Testis (tissue), 5 donors: ENCODE measurements at places on chromosomes 7 and 10. TPM values are rescaled to one million over a fixed set of nuclear protein-coding genes. Genes with fewer than 3 reads are reported as not detected.

- no peak for DNase-seq
These were observed 30.1 kb upstream of the FOXL3 start for GRCh38 chr7:259751-260405.

Gene MRLN
- polyA plus RNA-seq, result 1.4 TPM

DNA sequence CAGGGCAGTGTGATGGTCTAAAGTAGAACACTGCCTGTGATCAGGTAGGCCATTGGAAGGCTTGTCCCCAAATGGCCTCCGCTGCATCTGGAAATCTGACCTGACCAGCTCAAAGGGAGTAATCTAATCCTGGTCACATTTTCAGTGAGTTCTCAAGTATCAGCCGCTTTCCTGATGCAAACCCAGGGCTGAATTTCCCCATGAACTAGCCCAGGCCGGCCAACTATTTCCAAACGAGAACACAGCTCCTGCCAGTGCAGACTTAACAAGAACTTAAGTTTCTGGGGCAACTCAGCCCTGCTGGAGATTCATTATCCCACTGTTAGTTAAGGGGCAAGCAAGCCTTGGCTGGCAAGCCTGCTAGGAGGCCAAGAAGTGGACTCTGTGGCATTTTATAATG, 59.6 kb upstream of the FAM180A start:
- DNase-seq, result peak; percentile 26

DNA sequence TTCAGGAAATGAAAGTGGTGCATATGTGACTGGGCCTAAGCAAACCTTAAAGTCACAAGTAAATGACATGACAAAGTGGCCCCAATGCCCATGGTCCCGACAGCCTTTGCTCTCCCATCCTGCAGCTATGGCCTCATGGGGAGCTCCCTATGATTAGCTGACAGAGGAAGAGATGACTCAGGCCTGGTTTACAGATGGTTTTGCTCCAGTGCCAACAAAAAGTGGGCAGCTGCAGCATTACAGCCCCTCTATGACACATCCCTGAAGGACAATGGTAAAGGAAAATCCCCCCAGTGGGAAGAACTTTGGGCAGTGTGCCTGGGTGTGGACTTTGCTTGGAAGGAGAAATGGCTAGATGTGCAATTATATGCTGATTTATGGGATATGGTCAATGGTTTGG, 105.1 kb upstream of the ADCY1 start:
- no peak for DNase-seq
